ENCODE measurements at places on chromosomes 16 and 17.
A peak's percentile ranks its signal among the peaks of the same experiment; 100 is the strongest.

DNA sequence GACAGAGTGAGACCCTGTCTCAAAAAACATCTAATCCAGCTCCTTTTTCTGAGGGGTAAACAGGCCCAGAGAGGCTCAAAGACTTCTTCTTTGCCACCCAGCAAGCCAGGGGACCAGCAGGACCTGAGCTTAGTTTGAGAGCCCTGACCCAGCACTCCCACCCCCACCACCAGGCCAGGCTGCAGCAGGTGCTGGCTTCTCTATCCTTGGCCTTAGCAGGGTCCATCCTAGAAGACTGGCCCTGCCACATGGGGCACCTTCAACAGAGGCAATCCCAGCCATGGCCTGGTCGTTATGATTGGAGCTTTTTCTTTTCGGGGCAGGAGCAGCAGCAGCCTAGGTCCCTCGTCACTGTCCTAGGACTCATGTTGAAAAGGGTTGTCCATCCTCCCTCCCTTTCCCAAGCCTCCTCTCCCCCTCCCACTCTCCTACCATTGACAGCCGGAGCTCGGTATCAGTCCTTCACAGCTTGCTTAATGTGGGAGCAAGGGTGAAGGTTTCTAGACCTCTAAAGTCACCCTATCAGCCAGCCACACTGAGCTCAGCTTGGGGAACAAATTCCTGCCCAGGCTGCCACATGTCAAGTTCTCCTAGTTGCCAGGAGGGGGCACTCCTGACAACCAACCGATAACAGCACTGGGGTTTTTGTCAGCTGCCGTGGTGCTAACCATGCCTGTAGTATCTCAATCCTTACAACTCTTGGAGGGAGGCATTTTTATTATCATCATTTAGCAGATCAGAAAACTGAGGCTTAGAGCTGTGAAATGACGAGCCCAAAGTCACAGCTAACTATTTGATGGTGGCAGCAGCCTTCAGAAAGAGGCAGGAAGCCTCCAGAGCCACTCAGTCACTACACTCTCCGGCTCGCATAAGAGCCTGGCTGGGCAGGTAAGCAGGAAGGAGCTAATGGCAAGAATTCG lies 11.2 kb downstream of the MRPL27 start:
- no peak for DNase-seq

GRCh38 chr16:82935766-82936165 lies 309.0 kb downstream of the CDH13 start:
- DNase-seq: no peak

- peak; percentile 41 for DNase-seq
Observed at GRCh38 chr17:68011199-68011665, 15.0 kb upstream of the C17orf58 start.

- no peak for DNase-seq
Observed at GRCh38 chr17:73645050-73645871, 1.0 kb upstream of the SDK2 start.

DNA sequence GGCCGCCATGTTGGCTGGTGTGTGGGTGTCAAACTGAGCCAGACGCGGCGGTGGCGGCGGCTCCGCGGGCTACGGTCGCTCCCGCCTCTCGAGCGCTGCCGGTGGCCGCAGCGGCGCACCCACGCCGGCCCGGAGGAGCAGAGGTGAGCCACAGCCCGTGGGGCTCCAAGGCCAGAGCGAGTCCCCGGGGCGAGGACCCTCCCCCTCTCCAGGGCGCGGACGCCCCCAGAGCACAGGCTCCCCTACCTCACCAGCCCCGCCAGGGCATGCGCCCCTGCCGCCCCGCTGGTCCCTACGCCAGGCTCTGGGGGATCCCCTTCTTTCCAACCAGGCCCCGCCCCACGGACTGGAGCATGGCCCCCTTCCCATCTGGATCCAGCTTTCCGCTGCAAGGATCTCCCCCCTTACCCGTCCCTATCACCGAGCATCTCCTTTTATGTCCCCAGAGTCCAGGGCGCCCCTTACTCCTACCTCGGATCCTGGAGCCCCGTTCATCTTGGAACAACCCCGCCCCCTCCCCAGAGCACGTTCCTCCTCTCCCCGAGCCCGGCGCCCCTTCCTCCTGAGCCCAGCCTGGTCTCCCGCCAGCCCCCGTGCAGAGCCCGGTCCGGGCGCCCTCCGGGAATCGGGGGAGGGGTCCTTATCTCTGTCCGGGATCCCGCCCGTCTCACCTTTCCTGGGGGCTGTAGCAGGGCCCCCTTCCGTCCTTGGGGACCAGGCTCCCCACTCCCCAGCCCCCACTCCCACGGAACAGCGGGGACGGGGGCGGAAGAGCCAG lies 412 bp downstream of the EPN2 start:
- DNase-seq: peak; percentile 21
